ENCODE measurements at places on chromosomes 13 and 19.
A peak's percentile ranks its signal among the peaks of the same experiment; 100 is the strongest.

DNA sequence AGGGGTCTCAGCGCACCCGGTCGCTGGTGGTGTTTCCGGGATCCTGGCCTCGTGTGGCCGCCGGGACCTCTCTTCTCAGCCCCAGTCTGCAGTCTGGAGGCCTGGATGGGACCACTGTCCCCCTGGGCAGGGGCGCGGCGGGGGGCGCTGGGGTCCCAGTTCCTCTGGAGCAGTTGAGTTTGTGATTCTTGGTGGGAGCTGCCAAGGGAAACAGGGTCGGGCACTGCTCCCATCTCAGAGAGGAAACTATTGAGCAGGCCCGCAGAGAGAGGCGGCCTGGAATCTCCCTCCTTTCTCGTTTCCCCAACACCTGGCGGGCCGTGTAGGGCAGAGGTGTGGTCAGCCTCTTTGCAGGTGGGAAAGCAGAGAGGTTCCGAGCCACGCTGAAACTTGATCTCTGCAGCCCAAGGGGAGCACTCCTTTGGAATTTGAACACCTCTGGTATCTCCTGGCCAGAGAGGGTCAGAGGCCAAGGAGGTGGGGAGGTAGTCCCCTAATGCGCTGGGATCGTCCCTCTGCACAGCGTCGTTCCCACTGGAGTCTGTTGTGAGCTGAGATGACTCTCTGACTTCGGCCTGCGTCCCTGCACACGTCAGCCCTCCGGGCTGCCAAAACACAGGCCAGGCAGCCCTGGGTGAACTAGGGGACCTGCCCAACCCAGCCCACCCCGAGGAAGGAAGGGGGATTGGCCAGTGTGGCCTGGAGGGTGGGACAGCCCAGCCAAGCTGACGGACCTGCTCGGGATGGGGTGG lies 741 bp downstream of the PLEKHF1 start:
- DNase-seq = no peak

DNA sequence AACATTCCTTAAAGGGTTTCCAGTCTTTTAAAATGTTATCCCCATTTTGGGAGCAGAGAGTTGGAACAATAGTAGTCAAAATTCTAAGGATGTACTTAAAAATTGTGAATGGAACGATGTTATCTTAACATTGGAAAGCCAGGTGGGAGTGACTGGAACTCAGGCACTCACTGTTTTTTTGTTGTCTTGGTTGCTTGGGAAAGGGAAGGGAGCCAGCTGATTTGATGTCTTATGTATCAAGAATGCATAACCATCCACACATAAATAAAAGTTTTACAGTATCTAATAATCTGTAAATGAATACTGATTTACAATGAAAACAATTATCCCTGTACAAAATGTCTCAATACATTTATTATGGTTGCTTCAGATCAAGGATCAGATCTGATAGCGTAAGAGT lies 88.7 kb downstream of the SLC10A2 start:
- no peak for DNase-seq

GRCh38 chr13:29763436-29764180 lies 86.8 kb downstream of the UBL3 start:
- DNase-seq = no peak

DNA sequence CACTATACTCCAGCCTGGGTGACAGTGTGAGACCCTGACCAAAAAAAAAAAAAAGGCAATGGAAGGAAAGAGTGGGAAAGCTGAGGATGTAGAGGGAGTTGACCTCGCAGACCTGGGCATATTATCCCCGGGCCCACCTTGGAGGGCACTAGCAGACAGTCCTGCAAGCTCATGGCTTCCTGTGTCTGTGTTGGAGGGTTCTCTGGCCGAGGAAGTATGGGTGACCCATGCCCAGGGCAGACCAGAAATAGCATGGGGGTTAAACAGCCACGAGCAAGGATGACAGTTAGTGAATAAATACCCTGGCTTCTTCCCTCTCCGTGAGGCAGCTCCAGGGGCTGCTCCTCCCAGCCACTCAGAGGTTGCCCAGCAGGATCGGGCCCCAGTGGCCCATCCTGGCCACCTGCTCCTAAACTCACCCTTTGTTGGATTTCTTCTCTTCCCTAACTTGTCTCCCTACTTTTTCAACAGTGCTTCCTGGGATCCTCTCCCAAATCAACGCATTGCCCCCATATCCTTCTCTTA lies 485.8 kb downstream of the ZNF536 start:
- DNase-seq = no peak

GRCh38 chr13:48125794-48126228 lies 30.9 kb upstream of the MED4 start:
- DNase-seq = no peak

- DNase-seq = no peak
Observed at GRCh38 chr19:16258440-16258903, 60.8 kb downstream of the AP1M1 start.

DNA sequence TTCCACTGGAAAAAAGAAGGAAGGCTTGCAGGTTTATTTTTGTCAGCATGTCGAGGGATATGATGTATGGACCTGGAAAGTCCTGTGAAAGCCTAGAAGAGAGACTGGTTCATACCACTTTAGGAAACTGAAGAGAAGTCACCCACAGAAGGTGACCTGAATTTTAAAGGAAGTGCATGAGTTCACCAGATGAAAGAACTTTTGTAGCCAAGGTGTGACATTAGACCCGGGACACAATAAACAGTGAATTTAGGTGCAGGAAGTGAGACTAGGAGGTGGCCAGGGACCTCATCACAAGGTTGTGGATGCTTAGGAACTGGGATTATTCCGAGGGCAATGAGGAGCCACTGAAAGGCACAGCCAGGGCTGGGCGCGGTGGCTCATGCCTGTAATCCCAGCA lies 79.1 kb downstream of the ZNF429 start:
- DNase-seq = no peak

- DNase-seq = no peak
Observed at GRCh38 chr19:42071247-42071646, 1.2 kb upstream of the GRIK5 start.

- DNase-seq = no peak
Observed at GRCh38 chr19:33906578-33907335, 110.1 kb downstream of the KCTD15 start.

DNA sequence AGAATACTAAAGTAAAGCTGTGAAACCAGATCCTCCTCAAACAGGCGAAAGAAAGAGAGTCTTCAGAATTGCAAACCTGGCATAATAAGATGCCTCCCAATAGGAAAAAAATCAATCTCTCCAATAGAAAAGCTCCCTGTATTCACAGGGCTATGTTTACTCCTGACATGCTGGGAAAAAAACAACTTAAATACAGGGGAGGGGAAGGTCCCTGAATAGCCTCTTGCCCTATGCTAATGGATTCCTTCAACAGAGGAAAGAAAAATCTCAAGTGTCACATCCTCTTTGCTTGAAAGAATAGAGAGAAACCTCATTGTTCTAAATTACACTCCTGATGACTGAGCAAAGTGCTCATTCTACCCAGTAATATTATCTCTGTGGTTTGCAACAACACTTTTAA lies 1271.1 kb upstream of the PRR20A start:
- DNase-seq = no peak

DNA sequence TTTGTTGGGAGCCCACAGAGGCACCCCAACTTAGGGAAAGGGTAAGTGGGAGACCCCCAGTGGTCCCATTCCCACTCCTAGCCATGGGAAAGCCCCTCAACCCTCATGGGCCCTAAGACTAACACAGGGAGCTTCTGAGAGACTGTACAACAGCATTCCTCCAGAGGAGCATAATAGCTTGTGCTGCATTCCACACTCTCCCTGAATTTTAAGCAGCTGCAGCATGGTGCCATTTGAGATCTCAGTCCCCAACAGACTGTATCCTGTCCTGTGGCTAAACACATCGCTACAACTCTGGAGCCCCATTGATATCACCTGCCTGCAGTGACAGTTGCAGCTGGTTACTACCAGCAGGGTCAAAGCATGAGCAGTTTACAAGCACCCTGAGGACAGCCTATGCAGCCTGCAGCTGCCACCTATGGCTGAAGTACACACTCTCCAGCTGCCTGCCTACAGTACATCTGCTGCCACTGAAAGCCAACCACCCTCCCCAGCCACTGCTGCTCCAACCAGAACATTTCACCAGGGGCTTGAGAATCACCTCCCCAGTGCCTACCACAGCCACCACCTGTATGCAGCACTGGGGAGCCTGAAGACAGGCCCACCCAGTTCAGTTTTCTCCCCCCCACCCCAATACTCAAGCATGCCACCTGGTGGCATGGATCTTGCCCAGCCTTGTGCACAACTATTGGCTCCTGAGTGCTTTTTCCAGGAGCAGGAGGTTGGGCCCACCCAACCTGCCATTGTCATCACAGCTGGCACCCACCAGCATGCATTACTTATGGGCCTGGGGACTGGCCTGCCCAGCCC lies 557.3 kb downstream of the GPC5 start:
- DNase-seq = no peak

GRCh38 chr13:59447846-59448620 lies 715.7 kb downstream of the DIAPH3 start:
- no peak for DNase-seq

DNA sequence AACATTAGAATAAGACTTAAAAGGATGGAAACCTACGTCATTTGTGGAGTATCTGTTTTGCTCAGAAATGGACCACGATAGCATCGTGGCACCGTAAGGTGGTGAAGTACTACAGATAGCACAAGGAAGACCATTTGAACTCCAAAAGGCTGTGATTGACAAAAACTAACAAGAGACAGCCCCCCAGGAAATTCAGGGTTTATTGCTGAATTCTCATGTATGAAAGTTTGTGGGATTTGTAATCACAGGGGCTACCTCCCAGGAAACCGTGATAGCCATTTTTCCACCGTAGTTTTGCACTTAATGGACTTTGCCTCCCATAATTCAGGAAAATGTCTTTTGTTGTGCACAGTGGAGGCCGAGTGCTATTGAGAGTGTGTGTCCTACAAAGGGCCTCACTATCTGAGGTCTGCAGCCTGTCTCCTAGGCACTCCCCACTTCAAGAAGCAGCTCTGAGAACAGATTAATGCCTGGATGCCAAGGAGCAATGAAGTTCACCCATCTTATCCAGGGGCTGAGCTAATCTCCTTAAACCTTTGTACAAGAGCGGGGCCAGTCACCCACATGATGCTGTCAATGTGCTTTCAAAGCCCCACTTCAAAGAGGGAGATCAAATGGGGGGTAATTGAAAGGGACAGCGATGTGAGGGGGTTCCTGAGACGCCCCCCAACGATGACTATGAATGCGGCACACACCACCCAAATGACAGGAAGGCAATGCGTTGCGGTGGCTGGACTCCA lies 182.6 kb downstream of the COL4A1 start:
- no peak for DNase-seq

DNA sequence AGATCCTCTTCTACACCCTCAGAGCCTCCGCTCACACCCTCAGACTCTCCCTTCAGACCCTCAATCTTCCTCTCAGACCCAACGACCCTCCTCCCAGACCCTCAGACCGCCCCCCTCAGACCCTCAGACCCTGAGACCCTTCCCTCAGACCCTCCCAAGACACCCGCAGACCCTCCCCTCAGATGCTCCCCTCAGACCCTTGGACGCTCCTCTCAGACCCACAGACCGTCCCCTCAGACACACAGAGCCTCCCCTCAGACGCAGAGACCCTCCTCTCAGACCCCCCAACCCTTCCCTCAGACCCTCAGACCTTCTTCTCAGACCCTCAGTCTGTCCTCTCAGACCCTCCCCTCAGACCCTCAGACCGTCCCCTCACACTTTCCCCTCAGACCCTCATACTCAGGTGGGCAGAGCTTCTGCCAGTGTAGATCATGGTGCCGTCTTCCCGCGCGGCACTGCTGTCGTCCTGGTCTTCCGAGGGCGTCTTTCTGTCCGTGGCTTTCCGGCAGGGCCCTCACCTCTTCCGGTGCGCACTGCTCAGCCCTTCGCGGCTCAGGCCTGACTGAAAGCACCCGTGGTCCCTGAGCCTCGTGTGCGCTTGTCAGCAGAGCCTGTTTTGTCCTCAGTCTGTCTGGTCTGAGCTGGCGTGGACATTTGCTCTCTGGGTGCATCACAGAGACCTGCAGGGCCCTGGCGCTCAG lies 18.9 kb upstream of the TFDP1 start:
- DNase-seq = no peak

- DNase-seq = peak; percentile 77
Observed at GRCh38 chr19:29672933-29673336, 7.7 kb downstream of the PLEKHF1 start.

- DNase-seq = no peak
Observed at GRCh38 chr13:46213242-46213641, 1.5 kb downstream of the LRRC63 start.

- no peak for DNase-seq
Observed at GRCh38 chr13:93640452-93640851, 413.8 kb downstream of the GPC6 start.

- DNase-seq = no peak
Observed at GRCh38 chr19:1374250-1374577, 9.5 kb upstream of the NDUFS7 start.
